Cardiac ventricle fibroblast (primary cell): ENCODE measurements at places on chromosomes 16 and 17. TPM values are rescaled to one million over a fixed set of nuclear protein-coding genes. Genes with fewer than 3 reads are reported as not detected.

The NGFR gene
- 9.6 and 9.8 TPM in 2 replicates for total RNA-seq

The PRSS33 gene
- not detected in 2 replicates for total RNA-seq

The ARHGDIG gene
- total RNA-seq = 0.78 TPM in 1 of 2 replicates, not detected in the other

The BTBD17 gene
- total RNA-seq = not detected in 2 replicates

The EFCAB5 gene
- total RNA-seq = 0.24 and 0.37 TPM in 2 replicates

The SCARF1 gene
- 4.2 and 7.6 TPM in 2 replicates for total RNA-seq

The ADAD2 gene
- total RNA-seq = not detected in 2 replicates

The OR3A3 gene
- total RNA-seq = not detected in 2 replicates

The CACNA1H gene
- 1.6 and 3.3 TPM in 2 replicates for total RNA-seq

The AOC2 gene
- 0.34 and 1.4 TPM in 2 replicates for total RNA-seq

The PRAC1 gene
- total RNA-seq = not detected in 2 replicates

The MMP25 gene
- not detected in 2 replicates for total RNA-seq

The CMTM1 gene
- total RNA-seq = 0.25 and 1.2 TPM in 2 replicates

The STAT5B gene
- total RNA-seq = 25.6 and 26.3 TPM in 2 replicates

The PRSS22 gene
- total RNA-seq = not detected in 2 replicates

The TBC1D3G gene
- not detected in 2 replicates for total RNA-seq
